ENCODE measurements at places on chromosomes 2 and 18.

GRCh38 chr18:39162013-39162827 is 1596.6 kb upstream of the CELF4 start:
- no peak for DNase-seq

- no peak for DNase-seq
Observed at GRCh38 chr2:134398300-134398699, 144.4 kb downstream of the MGAT5 start.

DNA sequence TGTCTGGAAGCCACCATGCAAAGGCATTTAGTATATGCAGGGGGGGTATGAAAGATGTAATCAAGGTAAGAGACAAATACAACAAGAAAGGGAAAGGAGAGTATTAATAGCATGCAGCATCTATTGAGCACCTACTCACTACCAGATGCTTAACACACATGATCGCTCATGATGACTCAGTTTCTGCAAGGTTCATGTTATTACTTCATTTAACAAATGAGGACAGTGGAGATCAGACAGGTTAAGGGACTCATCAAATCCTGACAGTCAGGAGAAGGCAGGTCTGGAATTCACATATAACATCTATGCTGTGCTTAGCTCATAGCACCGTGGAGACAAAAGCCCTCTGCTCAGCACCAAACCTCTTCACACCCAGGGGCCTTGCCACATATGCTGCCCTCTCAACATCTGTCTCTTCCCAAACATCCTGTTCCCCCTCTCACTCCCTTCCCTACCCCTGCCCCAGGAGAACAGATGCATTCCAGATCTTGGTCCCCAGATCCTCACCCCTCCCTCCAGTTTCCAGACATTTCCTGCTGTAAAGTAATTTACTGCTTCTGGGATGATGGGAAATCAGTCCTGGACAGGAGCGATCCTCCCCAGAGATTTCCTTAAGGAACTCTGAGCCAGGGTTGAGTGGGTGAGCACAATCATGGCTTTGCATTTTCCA is 155.3 kb downstream of the ANTXR1 start:
- no peak for DNase-seq

GRCh38 chr2:101412092-101412694 is 24.9 kb upstream of the CREG2 start:
- DNase-seq = no peak

GRCh38 chr2:219001577-219002394 is 8.6 kb upstream of the CRYBA2 start:
- DNase-seq = no peak

DNA sequence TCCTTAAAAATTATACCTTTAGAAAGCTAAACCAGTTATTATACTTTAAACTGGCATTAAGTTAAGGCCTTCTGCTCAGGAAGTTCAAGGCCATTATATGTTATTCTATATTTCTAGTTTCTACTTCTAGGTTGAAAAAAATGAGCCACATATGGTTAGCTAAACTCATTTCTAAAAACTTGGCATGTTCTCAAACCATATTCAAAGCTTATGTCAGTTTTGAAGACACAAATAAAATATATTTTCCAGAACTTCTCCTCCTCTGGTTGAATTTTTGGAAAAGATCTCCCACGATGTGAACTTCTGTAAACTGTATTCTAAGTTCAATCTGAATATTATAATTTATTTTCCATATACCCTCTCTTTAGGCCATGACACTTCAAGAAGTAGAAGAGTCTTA is 103.5 kb downstream of the NYAP2 start:
- DNase-seq = no peak

GRCh38 chr2:119387381-119388129 is 20.8 kb downstream of the DBI start:
- no peak for DNase-seq

DNA sequence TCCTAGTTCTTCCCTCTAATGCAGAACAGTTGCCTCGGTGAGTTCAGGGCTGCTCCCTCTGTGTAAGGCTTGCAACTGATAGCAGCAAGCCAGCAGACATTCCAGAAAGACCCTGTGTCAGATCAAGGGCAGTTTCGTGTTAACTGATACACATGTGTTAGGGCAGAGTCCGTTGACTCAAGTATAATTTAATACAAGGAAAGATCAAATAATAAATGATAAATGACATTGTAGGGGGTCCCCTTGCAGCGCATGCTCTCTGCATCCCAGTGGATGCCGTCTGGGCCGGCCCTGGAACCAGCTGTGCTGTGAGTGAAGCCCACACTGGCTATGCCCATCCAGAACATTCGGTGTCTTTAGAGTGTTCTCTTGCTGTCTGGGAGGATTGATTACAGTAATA is 180.3 kb downstream of the AGAP1 start:
- DNase-seq = no peak

- DNase-seq = no peak
Observed at GRCh38 chr2:28434600-28434989, 41.9 kb downstream of the FOSL2 start.

- DNase-seq = no peak
Observed at GRCh38 chr2:37523814-37524362, 147.6 kb downstream of the CDC42EP3 start.

DNA sequence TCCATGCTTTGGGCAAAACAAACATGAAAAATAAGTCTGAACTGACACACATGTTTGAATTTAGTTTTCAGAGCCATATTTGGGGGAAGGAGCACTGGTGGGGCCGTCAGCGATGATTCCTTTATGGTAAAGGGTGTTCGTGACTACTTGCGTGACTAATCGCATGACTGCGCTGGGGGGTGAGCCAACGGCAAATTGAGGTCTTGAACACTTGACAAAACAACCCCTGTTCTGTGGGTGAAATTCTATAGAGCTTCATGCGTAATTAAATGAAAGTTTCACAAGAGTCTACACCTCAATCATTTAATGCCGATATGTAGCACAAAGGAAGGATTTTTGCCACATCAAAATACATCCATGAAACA is 127.5 kb upstream of the CYP1B1 start:
- no peak for DNase-seq

GRCh38 chr2:210072922-210073509 is 70.6 kb downstream of the RPE start:
- DNase-seq = no peak

GRCh38 chr2:182977463-182977862 is 60.8 kb downstream of the NCKAP1 start:
- no peak for DNase-seq

DNA sequence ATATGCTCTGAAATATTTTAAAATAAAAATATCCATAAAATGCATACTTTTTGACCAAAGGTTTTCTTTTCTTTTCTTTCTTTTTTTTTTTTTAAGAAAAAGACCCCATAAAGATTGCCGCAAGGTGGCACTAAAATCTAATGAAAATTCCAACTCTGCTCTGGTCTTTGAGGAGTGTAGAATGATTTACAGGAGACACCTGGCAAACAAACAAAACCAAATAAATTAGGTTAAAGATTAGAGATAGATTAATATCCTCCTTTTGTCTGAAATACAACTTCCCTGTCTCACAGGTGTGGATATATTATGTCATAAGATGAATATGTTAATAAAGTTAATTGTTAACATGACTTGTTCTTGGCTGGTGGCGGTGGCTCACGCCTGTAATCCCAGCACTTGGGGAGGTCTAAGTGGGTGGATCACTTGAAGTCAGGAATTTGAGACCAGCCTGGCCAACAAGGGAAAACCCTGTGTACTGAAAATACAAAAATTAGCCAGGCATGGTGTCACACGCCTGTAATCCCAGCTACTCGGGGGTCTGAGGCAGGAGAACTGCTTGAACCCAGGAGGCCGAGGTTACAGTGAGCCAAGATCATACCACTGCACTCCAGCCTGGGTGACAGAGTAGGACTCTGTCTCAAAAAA is 3.5 kb upstream of the RHOB start:
- no peak for DNase-seq

- DNase-seq = no peak
Observed at GRCh38 chr2:27441226-27441926, 805 bp upstream of the KRTCAP3 start.

DNA sequence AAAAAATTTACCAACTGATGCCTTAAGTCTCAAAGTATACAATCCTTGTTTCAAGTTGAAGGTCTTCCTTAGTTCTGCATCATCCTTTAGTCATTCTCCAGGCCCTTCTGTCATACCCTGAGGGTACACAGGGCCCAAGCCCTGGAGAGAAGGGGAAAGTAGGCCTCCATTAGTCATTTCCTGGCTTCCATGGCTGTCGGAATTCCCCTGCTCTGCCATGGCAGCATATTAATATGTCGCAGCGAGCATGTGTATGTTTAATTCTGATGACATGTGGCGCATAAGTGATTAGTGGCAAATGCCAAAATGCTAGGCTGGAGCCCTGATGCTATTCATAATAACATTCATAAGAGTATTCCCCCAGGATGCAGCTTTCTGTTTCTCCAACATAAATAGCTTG is 22.1 kb downstream of the GPR39 start:
- DNase-seq = no peak

DNA sequence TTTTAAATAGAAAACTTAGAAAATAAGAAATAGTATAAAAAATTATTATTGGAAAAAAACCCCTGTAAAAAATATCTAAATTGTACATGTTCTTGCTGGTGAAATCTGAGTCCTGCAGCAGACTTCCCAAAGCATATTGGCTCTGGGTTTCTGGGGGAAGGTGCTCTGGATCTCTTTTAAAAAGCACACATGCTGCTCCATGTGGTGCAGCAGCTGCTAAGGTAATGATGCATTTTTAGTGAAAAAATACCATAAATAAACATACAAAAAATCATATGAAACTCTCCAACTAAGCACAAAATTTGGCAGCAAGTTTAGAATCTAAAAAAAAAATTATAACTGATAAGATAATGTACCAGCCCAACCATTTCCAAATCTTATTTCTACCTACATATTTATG is 216.5 kb downstream of the GPD2 start:
- no peak for DNase-seq

DNA sequence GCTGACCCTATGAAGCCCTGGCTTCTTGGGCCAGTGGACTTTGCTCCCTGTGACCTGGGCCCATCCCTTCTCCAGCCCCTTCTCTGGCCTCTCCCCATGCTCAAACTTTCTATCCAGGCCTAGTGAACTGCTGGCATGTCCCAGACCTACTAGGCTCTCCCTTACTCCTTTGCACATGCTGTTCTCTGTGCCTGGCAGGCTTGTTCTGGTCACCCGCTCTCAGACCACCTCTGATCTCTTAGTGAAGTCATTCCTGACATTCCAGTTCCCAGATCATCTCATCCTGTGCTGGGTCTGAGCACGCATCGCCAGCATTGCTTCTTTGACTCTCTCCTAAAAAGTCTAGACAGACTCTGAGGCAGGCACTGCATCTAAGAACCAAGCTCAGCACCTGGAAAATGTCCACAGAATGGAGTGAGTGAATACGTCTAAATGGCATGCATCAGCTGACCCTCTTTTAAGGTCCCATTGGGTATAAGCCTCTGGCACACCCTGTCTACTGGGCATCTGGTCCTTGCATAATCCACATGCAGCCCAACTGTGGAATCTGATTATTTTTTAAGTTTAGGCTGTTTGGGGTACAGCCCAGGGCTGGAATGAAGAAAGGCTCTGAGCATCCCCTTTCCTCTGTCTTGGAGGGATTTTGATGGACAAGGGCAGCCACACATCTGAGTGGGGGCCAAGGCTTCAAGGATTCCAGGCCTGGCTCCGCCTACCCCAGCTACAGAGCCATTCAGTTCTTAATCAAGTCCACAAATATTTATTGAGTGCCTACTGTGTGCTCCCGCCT is 130.6 kb upstream of the HAAO start:
- DNase-seq = no peak

DNA sequence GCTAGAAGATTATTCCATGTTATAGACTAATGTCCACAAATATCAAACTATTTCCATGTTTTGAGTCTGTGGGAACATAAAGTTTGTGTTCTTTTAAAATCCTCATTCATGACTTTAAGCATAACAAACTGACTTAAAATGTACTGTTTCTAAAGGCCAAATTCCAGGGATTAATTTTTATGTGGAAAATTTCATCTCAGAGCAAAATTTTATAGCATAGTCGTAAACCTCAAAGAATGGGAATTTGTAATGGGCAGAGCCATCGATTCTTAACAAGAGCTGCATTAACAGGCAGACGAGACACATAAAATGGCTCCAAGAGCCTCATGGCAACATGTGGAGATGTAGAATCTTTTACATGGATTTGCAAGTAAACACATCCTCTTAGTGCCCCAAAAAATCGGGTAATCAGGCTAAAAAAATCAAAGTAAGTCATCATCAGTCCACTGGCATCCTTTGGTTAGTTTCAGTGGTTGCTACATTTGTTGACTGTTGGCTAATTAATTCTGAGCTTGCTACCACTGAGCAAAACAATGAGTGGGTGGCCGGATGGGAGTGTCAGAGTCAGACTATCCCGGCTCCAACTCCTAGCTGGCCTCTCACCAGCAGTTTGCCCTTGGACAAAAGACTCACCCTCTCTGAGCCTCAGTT is 119.6 kb downstream of the FAM210A start:
- DNase-seq = no peak

- DNase-seq = no peak
Observed at GRCh38 chr2:40103590-40103989, 324.5 kb upstream of the THUMPD2 start.

- DNase-seq = no peak
Observed at GRCh38 chr2:25268139-25268538, 73.6 kb downstream of the DNMT3A start.

DNA sequence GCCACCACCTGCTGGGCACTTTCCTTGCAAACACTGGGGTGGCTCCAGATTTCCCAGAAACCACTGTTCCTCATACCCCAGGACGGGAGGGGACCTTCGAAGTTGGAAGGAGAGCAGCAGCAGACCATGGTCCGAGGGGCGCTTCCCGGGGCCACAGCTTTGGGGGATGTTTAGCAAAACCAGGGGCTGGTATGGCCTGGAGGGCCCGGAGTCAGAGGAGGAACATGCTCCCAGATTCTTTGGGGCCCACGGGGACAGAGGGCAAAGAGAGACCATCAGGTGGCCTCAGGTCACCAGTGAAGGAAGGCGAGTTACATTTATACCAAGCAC is 25.3 kb downstream of the HS6ST1 start:
- no peak for DNase-seq

GRCh38 chr18:51110073-51110797 is 80.2 kb downstream of the SMAD4 start:
- peak; percentile 58 for DNase-seq

GRCh38 chr2:100237770-100238169 is 84.5 kb downstream of the LONRF2 start:
- no peak for DNase-seq

DNA sequence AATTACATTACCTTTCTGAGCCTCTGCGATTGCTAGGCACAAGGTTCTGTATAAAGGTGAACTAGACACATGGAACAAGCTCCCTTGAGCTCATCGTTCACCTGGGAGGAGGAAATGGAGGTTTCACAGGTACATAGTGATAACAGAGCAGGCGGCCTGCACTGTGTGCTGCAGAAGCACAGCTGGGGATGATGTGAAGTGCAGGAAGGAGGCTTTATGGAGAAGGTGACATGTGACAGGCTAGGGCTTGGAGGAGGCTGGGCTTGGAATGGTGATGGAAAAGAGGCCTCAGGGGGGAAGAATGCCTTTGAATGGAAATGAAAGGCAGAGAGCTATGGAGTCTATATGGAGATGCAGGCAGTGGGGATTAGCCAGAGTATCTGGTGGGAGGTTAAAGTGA is 22.9 kb downstream of the MARCHF4 start:
- DNase-seq = no peak

All from stimulated activated CD8-positive, alpha-beta memory T cell treated with anti-CD3 and anti-CD28 coated beads, Interleukin-7, amount 100 ng/mL, for 1 hour (primary cell).